ENCODE measurements at places on chromosomes 2 and 18. TPM values are rescaled to one million over a fixed set of nuclear protein-coding genes. Genes with fewer than 3 reads are reported as not detected.

- DNase-seq = peak; percentile 35
Measured at GRCh38 chr18:34651586-34652369, 58.3 kb upstream of the DTNA start.

Gene MARS2
- 7.7 TPM for total RNA-seq

GRCh38 chr2:206203331-206203730 is 43.6 kb downstream of the EEF1B2 start:
- DNase-seq = no peak

- DNase-seq = no peak
Measured at GRCh38 chr2:120875431-120875830, 139.8 kb downstream of the GLI2 start.

DNA sequence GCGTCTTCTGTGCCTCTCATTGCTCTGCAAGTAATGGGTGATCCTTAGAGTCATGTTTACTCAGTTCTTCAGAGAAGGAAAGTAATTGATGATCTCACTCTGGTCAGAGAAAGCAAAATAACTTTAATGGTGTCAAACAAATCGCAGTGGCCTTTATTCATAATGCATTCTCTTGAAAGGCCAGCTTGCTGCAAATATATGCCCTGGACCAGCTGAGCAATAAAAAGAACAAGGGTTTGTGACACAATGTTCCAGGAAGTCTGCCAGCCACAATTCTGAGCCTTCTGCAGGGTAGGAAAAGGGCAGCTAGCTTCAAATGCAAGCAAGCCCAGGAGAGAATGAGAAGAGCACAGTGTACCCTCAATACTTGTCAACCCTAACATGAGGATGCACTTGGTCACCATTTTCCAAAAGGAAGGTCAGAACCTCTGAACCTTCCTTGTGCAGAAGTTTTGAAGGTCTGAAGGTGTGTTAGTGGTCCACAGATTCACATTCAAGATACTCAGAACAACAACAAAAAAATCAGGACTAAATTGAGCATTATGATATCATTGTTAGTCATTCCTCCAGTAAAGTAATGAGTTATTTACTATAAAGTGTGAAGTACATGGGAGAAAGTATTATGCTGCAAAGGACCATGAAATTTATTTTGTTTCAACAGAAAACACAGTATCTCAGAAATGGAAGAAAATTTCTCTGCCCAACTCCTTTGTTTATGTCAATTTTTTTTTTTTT is 355.6 kb downstream of the PAX3 start:
- peak; percentile 53 for DNase-seq

- DNase-seq = no peak
Measured at GRCh38 chr2:127873707-127874303, 12.0 kb downstream of the AMMECR1L start.

Gene ALPG
- not detected for total RNA-seq

DNA sequence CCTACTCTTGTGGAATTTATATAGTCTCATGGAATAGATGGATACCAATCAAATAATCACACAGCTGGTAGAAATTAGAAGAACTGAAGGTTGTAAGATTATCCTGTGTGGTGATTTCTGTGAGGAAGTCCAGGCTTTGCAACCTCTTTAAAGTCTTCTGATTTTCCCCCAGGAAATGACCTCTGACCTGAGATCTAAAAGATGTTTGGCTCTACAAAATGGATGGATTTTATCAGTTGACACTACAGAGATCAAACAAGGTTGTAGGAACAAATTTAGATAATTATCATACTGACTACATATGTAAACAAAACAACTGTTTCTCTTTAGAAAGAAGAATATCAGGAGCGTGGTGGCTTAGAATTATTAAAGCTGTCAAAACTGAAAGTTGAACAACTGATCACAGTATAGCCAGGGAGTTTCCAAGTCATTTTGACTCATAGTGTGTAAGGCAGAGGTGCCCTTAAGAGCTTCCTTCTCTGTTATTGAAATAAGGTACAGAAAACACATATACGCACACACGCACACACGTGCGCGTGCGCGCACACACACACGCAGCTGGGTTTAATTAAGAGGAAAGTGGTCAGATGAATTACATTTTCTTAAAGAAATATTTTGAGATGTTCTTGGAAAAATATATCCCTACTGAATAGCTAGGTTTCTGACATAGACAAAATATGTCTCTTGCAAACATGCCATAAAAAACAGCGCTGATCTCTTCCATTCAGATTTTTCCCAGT is 35.5 kb upstream of the PELI1 start:
- no peak for DNase-seq
